NCI-H187 (cell line): ENCODE measurements at places on chromosomes 13 and 19.

DNA sequence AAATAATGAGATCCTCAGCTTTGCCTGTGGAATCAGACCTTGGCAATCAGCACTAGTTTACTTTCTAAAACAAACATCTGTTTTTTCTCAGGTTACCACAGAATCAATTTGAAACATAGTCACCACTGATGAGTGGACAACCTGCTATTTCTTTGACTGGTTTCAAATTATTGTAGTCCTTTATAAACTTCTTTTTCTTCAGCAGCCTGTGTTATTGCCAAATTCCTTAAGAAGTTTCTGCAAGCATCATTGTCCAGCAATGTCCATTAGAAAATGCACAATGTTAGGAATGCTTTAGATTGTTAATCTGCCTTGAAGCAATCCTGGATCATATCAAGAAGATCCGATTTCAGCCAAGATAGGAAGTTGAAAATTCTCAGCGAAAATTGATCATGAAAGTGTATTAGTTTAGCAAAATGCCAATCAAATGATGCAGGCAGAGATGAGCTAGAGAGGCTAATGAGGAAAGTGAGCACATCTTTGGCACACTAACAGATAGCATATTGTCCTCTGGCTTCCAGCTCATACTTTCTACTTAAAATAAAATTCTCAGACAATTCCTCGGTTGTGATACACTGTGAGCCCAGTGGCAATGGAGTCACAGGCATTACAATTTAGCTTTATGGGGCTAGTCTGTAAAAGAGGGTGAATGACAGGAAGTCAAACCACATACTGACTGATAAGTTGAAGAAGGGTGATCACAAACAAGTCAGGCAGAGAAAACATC is 270.6 kb downstream of the SLITRK6 start:
- no peak for DNase-seq

GRCh38 chr19:15534957-15535864 is 26.9 kb downstream of the CYP4F22 start:
- DNase-seq = no peak

- DNase-seq = no peak
Observed at GRCh38 chr13:112755331-112755730, 65.5 kb downstream of the ATP11A start.

GRCh38 chr19:3606174-3606689 is 443 bp downstream of the TBXA2R start:
- DNase-seq = no peak

- DNase-seq = no peak
Observed at GRCh38 chr19:46452186-46452585, 19.2 kb downstream of the PNMA8A start.

DNA sequence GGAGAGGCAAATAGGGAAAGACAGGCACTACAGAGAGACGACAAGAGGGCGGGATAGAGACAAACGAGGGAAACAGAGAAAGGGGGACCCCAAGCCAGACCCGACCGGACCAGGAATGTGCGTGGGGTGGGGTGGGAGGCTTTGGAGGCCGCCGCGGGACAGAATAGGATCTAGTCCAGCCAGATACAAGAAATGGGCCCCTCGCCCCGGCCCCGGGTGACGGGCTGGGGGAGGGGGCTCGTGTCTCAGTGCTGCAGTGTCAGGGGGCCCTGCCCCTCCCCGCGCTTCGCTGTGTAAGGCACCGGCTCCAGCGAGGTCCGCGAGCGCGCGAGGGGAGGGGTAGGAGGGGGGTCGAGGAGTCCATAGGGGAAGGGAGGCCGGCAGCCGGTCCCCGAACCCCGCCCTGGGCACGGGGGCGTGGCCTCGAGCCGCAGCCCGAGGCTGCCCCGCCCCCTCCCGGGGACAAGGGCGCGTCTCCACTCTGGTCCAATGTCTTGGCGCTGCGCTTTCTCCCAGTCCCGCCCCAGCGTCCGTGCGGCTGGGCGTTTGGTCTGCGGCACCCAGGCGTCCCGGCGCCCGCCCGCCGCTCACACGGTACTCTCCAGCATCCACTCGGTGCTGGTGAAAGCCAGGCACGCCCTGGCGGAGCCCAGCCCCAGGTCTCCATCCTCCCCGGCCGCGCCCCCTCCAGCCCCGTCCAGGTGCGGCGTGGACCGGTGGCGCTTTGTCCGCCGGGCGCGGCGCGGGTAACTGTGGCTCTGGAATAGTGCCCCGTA is 11.0 kb downstream of the IFNL1 start:
- DNase-seq = no peak

- no peak for DNase-seq
Observed at GRCh38 chr19:12701596-12702282, 5.3 kb upstream of the FBXW9 start.

GRCh38 chr13:19069684-19070397 is 111.8 kb downstream of the TUBA3C start:
- no peak for DNase-seq

DNA sequence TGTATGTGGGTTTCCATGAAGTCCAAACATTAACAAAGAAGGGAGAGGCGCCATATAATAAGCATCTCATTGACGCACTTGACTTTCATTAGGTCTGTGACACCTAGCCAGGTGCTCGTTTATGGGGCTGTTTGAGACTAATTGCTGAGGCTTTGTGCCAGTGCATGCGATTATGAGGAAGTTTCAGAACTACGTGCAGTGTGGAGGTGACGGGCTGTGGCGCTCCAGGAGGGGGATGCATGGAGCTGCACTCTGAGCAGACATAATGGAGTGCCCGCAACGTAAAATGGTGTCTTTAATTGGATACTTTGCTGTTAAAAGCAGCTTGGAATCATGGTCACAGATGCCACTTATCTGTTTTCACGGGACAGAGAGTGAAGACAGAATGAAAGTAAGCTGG is 223.2 kb downstream of the FGF9 start:
- DNase-seq = no peak
